Osteocyte (in vitro differentiated cells): ENCODE measurements at places on chromosomes 4 and X.

DNA sequence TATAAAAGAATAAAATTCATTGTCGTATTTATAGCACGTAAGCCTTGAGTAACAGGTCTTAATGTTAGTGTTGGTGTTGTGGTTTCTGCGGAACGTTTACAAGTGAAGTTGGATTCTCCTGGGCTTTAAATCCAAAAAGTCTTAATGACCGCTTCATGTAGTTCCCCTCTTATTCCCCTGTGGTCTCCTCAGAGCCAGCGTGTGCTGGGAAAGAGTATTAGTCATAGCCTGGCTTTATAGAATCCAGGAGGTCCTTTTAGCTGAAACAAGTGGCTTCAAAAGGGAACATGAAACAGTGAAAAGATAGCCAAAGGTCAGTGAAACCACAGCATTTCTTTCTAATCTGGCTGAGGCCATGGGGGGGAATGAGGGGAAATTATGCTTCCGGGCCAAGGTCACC is 79.1 kb downstream of the CLCN4 start:
- DNase-seq, result no peak

DNA sequence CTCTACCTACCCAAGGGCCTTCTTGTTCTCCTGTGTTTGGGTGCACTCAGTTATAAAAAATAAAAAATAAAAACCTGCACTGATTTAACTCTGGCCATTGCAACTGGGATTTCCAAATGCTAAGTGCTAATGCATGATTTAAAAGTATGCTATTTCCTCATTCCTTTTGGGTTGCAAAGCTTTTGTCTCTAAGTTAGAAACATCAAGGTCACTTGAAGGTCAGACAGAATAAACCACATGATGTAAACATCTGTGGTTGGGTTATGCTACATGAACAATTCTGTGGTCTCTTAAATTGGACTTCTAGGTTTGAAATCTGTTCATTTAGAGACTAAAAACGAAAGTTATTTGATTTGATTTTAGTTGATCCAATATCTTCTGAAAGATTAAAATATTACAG is 1547.4 kb upstream of the TENM3 start:
- no peak for DNase-seq

DNA sequence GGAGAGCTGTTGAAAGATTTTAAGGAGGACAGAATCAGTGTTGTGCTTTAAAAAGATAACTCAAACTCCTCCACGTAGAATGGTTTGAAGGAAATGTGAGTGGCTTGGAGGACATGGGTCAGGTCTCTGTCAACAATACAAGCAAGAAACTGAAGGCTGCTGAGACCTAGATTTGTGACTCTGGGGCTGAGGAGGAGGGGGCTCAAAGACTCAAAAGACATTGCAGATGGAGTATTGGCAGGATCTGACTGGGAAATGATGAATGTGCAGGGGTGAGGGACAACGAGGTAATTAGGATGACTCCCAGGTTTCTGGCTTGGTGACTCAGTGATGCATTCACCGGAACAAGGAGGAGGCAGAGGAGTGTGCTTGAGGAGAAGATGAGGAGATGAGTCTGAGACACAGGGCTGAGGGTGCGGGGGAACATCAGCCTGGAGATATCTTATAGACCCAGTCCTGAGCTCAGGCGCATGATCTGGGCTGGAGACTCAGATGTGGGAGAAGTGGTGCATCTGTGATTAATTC is 3.3 kb upstream of the RPS4X start:
- DNase-seq, result peak; percentile 64

GRCh38 chr4:4415107-4415805 is 28.4 kb downstream of the NSG1 start:
- no peak for DNase-seq

DNA sequence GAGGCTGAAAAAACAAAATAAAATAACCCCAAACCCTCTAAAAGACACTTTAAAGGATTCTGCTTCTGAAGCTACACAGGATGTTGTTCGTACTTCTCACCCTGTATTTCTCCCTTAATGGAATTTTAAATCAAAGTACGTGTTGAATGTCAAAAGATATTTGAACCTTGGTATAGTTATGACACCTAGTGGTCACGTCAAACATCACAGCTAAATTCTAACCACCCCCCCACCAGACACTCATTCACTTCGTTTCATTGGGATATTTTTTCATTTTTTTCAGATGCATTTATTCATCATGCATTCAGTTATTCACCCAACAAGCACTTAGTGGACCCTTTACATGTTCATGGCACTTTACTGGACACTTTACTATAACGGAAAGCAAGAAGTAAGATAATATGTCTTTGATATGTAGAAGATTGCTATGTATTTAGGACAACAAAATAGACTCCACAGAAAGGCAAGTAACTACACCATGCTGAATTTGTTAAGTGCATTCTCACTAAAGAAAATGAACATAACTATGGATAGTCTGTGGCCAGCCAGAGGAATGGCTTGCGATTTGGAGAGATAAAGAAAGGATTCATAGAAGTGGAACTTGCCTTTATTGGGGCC is 62.5 kb upstream of the GPR174 start:
- DNase-seq, result no peak

- no peak for DNase-seq
Measured at GRCh38 chr4:86155766-86156165, 204.1 kb downstream of the MAPK10 start.

GRCh38 chr4:123449362-123449761 is 52.8 kb downstream of the SPRY1 start:
- no peak for DNase-seq

- DNase-seq, result no peak
Measured at GRCh38 chr4:13126976-13127910, 356.9 kb downstream of the RAB28 start.

GRCh38 chrX:78603908-78604307 is 55.2 kb downstream of the RTL3 start:
- no peak for DNase-seq

DNA sequence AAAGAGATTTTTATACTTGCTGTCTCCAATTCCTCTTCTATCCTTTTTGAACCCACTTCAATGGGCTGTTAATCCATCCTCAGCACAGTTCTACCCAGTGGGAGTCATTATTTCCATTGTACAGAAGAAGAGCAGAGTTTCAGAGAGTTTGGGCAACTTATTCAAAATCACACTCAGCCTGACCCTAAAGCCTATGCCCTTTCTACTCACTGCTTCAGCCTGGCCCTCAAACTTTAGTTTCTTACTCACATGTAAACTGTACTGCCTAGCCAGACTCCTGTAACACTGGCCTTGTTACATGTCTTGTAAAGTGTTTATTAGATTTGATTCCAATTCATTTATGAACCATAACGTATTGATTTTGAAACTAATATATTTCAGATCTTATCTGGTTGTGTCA is 25.1 kb upstream of the USO1 start:
- DNase-seq, result no peak

DNA sequence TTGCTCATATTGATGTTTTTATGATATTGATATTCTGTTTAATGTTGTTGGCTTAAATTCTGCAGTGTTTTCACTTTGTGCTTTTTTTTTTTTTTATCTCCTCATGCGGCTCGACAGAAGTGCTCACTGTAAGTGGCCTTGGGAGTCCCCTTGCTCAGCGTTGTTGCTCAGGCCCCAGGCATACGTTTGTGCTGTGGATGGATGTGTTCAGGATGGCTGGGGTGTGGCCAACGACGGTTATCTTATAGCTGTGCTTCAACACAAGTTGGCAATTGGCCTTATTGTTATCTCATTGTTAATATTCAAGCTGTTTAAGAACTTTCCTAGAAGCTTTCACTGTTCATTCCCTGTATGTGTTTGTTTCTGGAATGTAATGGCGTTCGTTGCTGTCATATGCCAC is 36.4 kb upstream of the CLCN4 start:
- no peak for DNase-seq

GRCh38 chr4:80831383-80832361 is 198.8 kb upstream of the BMP3 start:
- DNase-seq, result no peak

- no peak for DNase-seq
Measured at GRCh38 chrX:40177489-40177888, 79.7 kb upstream of the BCOR start.

DNA sequence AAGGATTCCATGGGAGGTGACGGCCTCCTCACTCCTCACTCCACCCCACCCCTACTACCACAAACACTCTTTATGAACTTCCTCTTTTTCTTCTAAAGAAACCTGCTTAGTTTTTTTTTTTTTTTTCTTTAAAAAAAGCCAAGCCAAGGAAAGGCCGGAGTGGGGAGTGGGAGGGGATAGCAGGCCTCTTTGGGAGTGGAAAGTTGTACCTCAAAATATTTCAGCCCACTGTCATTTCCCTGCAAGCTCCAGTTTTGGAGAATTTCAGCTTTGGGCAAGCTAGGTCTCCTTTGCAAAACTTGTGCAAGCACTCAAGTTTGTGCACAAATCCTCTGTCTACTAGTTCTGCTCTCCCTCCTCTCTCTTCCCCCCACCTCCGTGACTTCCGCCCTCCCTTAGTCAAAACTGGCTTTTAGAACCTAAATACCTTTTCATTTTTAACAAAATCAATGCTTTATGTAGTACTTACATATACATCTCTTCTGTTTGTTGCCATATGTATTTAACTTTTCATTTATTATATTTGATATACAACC is 512 bp upstream of the ANTXR2 start:
- DNase-seq, result no peak

DNA sequence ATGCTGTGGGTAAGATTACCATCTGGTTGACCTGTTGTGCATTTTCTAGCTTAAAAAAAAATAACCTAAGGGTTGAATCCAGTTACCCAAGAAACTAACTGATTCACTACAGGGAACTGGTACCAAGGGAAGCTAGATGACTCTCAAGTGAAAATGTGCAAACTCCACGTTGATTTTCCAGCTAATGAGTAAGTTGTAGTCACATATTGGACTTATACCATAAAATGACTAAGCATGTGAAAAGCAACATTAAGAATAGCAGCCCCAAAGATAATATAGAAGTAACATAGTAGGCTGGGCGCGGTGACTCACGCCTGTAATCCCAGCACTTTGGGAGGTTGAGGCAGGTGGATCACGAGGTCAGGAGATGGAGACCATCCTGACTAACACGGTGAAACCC is 270.9 kb downstream of the SPRY1 start:
- DNase-seq, result no peak

- DNase-seq, result no peak
Measured at GRCh38 chr4:141962486-141962885, 326.1 kb downstream of the IL15 start.

- DNase-seq, result no peak
Measured at GRCh38 chrX:153878969-153879653, 6.9 kb downstream of the L1CAM start.

- no peak for DNase-seq
Measured at GRCh38 chr4:150297861-150298474, 219.7 kb downstream of the DCLK2 start.

GRCh38 chr4:145912376-145912775 is 26.2 kb downstream of the ZNF827 start:
- DNase-seq, result no peak

- DNase-seq, result no peak
Measured at GRCh38 chr4:116561768-116562167, 523.6 kb downstream of the TRAM1L1 start.

DNA sequence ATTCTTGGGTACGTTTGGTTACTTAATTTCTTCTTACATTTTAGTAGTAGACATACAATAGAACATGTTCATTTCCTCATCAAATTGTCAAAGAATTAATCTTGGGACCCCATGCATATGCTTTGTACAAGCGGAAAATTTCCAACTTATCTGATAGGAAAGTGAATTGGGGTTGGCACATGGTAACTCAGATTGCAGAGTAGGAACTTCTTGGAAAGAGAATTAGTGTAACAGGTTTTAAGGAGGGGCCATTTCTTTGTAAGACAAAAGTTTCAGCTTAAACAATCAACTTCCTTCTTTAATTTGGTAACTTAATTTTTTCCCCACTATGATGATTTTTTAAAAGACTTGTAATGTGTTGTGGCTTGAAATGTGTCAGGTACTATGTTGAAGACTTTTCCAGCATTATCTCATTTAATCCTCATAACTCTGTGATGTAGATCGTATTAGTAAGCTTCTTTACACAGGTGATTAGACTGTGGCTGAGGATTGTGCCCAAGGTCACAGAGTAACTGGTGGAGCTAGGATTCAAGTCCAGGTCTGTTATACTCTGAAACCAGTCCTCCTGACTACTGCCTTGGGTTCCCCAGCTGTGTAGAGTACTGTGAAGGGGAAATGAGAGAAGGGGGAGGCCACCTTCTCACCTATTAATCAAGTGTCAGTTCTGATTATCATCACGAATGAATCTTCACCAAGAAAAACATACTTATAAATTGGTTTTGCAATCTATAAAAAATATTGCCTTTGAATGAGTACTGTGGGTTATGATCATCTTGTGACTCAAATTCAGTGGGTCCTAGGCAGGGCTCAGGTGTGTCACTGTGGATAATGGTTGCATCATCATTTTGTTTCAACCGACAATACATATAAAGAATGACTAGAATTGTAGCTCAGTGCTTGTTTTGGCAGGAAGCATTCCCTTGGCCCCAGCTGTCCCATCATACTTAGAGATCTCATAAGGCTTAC is 4.3 kb downstream of the GK start:
- DNase-seq, result no peak

GRCh38 chr4:112889619-112890527 is 159.6 kb upstream of the ANK2 start:
- DNase-seq, result no peak

DNA sequence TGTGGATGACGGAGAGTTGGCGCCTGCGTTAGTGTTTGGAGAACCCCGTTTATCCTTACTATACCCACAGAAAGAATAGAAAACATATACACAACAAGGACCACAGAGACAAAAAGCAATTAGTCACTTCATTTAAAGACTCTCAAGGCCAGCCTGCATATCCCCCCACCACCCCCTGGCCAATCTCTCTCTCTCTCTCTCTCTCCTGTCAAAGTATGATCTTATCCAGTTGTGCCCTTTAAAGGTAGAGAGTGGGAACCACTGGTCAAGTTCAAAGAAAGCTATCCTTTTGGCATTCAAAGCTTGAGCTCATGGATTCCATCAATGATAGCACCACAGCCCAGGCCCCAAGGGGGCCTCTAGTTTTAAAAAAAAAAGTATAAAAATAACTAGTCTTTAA is 180.3 kb upstream of the MBNL3 start:
- DNase-seq, result no peak

GRCh38 chr4:159272273-159273140 is 169.6 kb downstream of the RAPGEF2 start:
- no peak for DNase-seq

GRCh38 chr4:113823291-113823659 is 61.7 kb upstream of the CAMK2D start:
- DNase-seq, result no peak

GRCh38 chr4:75514949-75515612 is 808 bp downstream of the THAP6 start:
- no peak for DNase-seq

DNA sequence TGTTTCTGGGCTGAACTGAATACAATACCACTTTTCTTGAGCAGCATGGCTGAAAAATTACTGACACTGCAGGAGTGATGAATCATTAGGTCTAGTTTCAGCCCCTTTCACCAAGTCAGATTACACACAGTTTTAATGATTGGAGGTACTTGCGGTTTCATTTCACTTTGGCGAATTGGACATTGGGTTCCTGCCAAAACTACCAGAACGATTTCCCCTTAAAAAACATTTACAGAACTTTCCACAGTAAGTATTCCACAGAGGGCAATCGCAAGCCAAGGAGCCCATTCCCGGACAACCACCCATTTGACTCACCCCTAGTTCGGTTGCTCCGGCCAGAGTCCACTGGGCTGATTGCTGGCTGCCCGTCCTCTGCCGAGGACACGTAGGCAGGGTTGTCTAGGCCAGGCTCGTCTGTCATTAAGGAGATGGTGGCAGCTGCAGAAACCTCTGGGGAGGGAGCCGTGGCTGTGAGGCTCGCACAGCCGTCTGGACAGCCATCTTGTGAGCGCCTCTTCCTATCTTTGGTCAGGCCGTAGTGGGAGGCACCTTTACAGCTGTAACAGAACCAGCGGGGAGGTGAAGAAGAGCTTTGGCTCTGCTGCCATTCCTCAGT is 83.5 kb downstream of the LNX1 start:
- no peak for DNase-seq
